Liver (tissue), 10 donors: ENCODE measurements at places on chromosomes 13 and 19. TPM values are rescaled to one million over a fixed set of nuclear protein-coding genes. Genes with fewer than 3 reads are reported as not detected.

DNA sequence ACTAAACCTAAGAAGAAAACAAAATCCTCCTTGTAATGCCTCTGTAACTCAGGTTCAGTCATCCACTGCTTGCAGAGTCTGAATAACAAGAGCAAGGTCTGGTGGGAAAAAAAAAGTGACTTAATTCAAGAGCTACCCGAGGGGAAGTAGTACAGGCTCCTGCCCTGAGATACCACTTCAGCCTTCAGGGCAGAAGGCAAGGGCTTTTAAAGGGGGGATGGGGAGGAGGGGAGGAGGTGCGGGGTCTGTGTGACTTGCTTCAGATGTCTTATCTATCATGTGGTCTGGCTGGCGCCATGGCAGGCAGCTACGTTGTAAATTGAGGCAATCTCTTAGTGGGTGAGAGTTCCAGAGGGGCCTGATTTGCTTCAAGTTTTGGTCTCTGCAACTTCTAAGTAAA is 66.7 kb downstream of the LRRC63 start:
- DNase-seq: no peak
- no peaks in the 10 kb centered on the region for H3K4me1 ChIP-seq
- H3K27me3 ChIP-seq: no peaks in the 10 kb centered on the region
- H3K36me3 ChIP-seq: no peaks in the 10 kb centered on the region
- H3K27ac ChIP-seq: no peak overlapping the region
- H3K4me3 ChIP-seq: no peak overlapping the region

DNA sequence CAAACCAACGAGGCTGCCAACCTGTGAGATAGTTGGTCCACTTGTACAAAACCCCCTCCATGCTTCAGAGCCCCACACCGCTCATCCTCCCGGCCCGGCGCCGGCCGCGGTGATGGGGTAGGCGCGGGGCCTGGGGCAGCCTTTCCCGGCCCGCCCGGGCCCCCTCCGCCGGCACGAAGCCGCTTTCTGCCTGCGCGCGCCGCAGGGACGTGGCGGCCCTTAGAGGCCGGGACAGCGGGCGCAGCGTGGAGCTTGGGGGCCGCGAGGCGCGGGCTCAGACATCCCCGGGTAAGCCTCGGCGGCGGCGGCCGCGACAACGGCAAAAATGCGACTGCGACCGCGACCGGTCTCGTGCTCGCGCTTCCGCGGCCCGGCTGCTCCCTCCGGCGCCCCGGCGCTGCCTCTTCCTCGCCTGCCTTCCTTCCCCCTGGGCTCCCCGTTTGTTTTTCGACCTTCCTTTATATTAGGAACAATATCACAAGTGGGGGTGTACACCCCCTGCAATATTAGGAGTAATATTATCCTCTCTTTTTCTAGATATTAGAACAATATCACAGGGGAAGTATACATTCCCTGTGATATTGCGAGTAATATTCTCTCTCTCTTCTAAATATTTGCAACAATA is 53.9 kb upstream of the CEACAM21 start:
- DNase-seq: no peak
- H3K4me1 ChIP-seq: no peaks in the 10 kb centered on the region
- peak overlapping the region; percentile 31 for H3K4me3 ChIP-seq
- no peaks in the 10 kb centered on the region for H3K27me3 ChIP-seq

DNA sequence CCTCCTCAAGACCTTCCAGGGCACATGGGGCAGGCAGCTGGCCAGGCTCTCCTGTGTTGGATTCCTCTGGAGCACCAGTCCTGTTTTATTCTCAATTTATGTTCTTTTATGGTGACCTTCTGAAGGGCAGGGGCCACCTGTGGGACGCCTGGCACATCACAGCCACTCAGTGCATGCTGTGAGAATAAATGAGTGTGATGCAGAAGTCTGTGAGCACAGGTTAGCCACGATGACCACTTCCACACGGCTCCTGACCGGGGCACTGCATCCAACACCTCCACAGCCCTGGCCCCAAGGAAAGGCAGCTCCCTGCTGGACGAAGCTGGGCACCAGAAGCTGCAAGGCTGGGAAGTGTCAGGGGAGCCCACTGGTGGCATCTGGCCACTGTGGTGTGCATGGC is 122.8 kb downstream of the CRYL1 start:
- no peaks in the 10 kb centered on the region for H3K4me1 ChIP-seq
- H3K4me3 ChIP-seq: no peak overlapping the region

- H3K27ac ChIP-seq: no peak within 1 kb of the TSS
- H3K4me3 ChIP-seq: no peak within 1 kb of the TSS
- no peak for DNase-seq
- no peaks in the 10 kb centered on the region for H3K36me3 ChIP-seq
- no peaks in the 10 kb centered on the region for H3K4me1 ChIP-seq
Observed at GRCh38 chr19:54803410-54803809, at the start of gene KIR2DL4. Gene KIR2DL4 (plus strand): TSS chr19:54803610. CDS start chr19:54803652, 42 bp downstream.

- no peak overlapping the region for H3K27ac ChIP-seq
- no peak overlapping the region for H3K4me3 ChIP-seq
- H3K4me1 ChIP-seq: no peaks in the 10 kb centered on the region
- H3K36me3 ChIP-seq: peaks cover 67% of the 10 kb centered on the region
- DNase-seq: no peak
Observed at GRCh38 chr13:46775385-46776107, 21.4 kb downstream of the ESD start.

DNA sequence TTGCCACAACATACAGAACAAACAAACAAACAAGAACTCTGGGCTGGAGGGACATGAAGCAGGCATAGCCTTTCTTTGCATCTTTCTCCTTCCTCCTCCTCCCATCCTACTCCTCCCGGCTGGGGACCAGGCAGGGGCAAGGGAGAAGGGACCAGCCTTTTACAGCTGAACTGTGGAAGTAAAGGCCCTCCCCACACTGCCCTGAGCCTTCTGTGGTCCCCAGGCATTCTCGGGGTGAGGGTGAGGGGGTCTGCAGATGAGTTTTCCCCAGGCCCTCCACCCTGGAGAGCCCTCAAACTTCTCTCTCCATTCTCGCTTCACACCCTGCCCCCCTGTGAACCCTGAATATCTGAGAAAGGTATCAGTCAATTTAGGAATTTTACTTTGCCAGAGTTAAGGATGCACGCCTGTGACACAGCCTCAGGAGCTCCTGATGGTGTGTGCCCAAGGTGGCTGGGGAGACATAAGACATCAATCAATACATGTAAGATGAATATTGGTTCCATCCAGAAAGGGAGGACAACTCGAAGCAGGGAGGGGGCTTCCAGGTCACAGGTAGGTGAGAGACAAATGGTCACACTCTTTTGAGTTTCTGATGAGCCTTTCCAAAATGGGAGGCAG is 170.9 kb downstream of the COL4A1 start:
- H3K27me3 ChIP-seq: no peaks in the 10 kb centered on the region
- DNase-seq: no peak
- no peaks in the 10 kb centered on the region for H3K4me1 ChIP-seq
- no peaks in the 10 kb centered on the region for H3K36me3 ChIP-seq

- H3K4me1 ChIP-seq: no peaks in the 10 kb centered on the region
- no peaks in the 10 kb centered on the region for H3K27me3 ChIP-seq
- H3K36me3 ChIP-seq: no peaks in the 10 kb centered on the region
- H3K27ac ChIP-seq: no peak overlapping the region
Observed at GRCh38 chr13:78201411-78201810, 282.8 kb upstream of the EDNRB start.

DNA sequence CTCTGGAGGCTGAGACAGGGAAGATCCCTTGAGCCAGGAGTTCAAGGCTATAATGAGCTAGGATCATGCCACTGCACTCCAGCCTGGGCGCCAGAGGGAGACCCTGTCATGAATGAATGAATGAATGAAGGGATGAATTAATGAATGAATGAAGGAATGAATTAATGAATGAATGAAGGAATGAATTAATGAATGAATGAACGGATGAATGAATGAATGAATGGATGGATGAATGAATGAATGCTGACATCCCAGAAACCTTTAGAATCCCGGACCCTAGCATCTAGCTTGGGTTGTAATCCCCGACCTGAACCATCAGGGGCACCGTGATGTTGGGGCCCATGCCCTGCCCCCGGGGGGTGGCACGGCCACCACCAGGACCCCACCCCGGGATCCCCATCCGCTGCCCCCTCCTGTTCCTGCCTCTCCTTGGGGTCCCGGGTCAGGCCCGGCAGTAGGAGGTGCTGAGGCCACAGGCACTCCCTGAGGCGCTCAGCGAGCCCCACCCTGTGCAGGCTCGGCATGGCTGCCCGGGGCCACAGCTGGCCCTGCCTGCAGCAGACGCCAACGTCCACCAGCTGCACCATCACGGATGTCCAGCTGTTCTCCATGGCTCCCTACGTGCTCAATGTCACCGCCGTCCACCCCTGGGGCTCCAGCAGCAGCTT is 3.4 kb downstream of the EBI3 start:
- H3K36me3 ChIP-seq: no peaks in the 10 kb centered on the region
- H3K4me3 ChIP-seq: no peak overlapping the region
- no peak for DNase-seq

DNA sequence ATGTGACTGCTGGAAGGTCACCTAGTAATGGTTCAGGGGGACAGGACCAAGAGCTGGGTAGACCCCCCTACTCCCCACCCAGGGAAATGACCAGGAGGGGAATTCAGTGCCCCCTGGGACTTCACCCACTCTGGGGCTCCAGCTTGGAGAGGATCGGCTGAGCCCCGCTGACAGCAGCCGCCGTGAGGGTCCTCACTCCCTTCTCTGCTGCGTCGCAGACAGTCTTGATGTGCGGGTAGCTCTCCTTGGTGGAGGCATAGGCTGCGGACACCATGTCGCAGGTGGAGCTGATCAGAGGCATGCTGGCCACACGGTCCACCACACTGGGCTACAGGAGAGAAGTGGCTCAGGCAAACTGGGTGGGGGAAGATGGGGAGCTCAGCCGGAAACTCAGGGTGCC is 7.8 kb downstream of the PLIN3 start:
- H3K4me1 ChIP-seq: peaks cover 4% of the 10 kb centered on the region
- no peaks in the 10 kb centered on the region for H3K27me3 ChIP-seq
- H3K27ac ChIP-seq: no peak overlapping the region
- peaks cover 25% of the 10 kb centered on the region for H3K36me3 ChIP-seq
- no peak overlapping the region for H3K4me3 ChIP-seq

GRCh38 chr13:63840551-63841421 is 2425.1 kb upstream of the PCDH20 start:
- H3K4me1 ChIP-seq: no peaks in the 10 kb centered on the region
- H3K27me3 ChIP-seq: no peaks in the 10 kb centered on the region

DNA sequence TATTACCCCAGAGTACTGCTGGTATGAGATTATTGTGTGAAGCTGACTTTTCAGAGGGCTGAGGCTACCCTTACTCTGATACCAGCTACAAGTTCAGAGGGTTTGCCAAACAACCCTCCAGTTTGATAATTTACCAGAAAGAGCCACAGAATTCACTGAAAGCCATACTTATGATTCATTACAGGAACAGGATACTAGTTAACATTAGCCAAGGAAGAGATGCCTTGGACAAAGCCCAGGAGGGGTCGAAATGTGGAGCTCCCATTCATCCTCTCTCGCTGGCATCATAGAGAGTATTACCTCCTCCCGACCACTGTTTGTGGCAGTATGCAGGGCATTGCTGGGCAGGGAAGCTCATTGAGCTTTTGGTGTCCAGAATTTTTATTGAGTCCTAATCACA is 364.3 kb downstream of the KCNRG start:
- H3K4me1 ChIP-seq: peaks cover 22% of the 10 kb centered on the region
- H3K4me3 ChIP-seq: no peak overlapping the region
- no peak for DNase-seq
- no peaks in the 10 kb centered on the region for H3K27me3 ChIP-seq
- no peak overlapping the region for H3K27ac ChIP-seq

DNA sequence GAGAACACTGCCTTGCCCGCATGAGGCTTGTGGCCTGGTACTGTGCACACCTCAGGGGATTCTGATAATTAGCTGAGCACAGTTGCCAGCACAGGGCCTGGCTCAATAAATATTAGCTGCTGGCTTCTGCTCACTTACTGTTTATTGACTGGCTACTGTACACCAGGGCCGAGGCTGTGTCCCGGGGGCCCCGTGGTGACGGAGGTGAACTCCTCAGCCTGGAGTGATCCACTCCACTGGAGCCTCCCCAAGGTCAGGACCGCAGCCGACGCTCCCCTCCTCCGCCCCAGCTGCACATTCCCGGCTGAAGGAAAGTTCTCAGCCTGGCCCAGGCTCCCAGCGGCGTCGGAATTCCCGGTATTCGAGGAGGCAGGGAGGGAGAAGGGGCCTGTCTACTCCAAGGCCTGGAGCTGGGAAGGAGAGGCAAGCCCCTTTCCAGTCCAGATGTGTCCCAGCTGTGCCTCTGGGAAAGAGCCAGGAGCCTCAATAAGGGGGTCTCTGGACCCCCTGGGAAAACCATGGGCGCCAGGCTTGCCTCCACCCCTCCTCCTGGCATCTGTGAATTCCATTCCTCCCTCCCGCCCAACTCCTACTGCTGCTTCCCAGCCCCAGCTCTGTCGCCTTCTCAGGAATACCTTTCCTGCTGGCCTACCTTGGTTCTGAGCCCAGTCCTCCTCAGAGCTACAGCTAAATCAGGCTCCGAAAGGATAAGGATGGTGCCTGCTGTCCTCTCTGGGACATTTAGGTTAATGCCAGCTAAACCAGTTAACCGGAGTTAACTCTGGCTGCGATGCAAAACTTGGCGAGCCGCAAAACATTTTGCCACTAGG is 7.3 kb downstream of the RPS16 start:
- no peak for DNase-seq
- no peak overlapping the region for H3K4me3 ChIP-seq
- peaks cover 12% of the 10 kb centered on the region for H3K36me3 ChIP-seq

DNA sequence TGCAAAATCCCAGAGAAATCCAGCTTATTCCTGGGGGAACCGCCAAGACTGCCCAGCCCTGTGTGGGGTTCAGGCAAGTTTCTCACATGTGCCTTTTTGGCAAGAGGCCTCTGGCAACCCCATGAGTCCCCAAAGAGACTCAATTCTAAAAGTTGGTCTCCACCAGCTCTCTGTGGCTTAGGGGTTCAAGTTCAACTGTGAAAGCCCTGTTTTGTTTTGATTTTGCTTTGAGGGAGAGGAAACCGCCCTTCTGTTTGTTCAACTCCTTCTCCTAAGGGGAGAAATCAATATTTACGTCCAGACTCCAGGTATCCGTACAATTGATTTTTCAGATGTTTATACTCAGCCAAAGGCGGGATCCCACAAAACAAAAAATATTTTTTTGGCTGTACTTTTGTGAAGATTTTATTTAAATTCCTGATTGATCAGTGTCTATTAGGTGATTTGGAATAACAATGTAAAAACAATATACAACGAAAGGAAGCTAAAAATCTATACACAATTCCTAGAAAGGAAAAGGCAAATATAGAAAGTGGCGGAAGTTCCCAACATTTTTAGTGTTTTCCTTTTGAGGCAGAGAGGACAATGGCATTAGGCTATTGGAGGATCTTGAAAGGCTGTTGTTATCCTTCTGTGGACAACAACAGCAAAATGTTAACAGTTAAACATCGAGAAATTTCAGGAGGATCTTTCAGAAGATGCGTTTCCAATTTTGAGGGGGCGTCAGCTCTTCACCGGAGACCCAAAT is 583 bp upstream of the LDLR start:
- H3K36me3 ChIP-seq: peaks cover 1% of the 10 kb centered on the region
- peaks cover 15% of the 10 kb centered on the region for H3K4me1 ChIP-seq
- H3K27me3 ChIP-seq: no peaks in the 10 kb centered on the region
- no peak for DNase-seq
- peak overlapping the region; percentile 95 for H3K27ac ChIP-seq
- H3K4me3 ChIP-seq: peak overlapping the region; percentile 77

Gene PNMA8A
- 0.22 TPM for polyA plus RNA-seq

Gene MTRF1
- polyA plus RNA-seq: 9.1 TPM

Gene IL17D
- 0.19 TPM for polyA plus RNA-seq

Gene OR7C1
- polyA plus RNA-seq: 0.06 TPM

Gene SIGLEC12
- polyA plus RNA-seq: 0.21 TPM

Gene CDC42EP5
- not detected for polyA plus RNA-seq

Gene SHD
- polyA plus RNA-seq: 15.7 TPM

Gene PLPPR3
- not detected for polyA plus RNA-seq

Gene KRTDAP
- not detected for polyA plus RNA-seq

Gene ZNF155
- 2.0 TPM for polyA plus RNA-seq

Gene KISS1R
- polyA plus RNA-seq: not detected
